NCI-H1092 treated with DMSO at 0.1 percent for 48 hours (cell line): ENCODE measurements at places on chromosomes 13 and 19.

DNA sequence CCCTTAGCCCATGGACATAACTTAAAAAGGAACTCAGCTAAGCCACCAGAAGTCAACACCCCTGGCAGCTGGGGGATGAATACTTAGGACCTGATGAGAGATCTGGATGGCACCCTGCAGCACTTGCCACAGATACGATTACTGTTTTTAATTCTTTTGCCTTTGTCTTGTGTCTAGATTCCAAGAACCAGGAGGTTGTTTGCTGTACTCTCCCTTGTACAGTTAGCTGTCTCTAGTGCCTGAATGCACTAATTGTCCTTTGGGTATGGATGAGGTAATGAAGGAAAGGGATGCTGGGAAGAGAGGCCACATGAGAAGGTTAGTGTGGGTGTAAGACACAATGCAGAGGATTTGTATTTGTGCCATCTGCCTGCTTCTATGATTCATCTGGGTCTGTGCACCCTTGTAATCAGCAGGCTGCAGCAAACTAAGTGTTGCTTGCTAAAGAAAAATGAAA lies 385.8 kb downstream of the KCNRG start:
- no peak for DNase-seq

GRCh38 chr13:70080012-70080411 lies 27.6 kb upstream of the ATXN8OS start:
- DNase-seq: no peak

GRCh38 chr19:52667972-52668371 lies 29.8 kb upstream of the ZNF83 start:
- no peak for DNase-seq

- no peak for DNase-seq
Observed at GRCh38 chr13:97338571-97338970, 95.4 kb upstream of the RAP2A start.

DNA sequence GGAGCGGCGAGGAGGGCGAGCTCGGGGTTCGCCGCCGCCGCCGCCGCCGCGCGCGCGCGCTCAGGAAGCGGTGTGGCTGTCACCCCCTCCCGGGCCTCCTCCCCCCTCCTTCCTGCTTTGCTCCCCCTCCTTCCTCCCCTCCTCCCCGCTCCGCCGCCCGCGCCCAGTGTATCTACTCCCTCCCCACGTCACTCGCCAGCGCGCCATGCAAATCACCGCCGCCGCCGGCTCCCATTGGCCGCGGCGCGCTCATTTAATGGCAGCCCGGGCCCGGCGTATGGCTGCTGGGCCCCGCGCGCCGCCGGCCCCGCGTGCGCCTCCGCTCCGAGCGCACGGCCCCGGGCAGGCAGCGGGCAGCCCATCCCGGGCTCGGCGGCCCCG lies 335 bp upstream of the SOX1 start:
- DNase-seq: peak; percentile 99

- no peak for DNase-seq
Observed at GRCh38 chr13:87498681-87499080, 172.5 kb upstream of the SLITRK5 start.

DNA sequence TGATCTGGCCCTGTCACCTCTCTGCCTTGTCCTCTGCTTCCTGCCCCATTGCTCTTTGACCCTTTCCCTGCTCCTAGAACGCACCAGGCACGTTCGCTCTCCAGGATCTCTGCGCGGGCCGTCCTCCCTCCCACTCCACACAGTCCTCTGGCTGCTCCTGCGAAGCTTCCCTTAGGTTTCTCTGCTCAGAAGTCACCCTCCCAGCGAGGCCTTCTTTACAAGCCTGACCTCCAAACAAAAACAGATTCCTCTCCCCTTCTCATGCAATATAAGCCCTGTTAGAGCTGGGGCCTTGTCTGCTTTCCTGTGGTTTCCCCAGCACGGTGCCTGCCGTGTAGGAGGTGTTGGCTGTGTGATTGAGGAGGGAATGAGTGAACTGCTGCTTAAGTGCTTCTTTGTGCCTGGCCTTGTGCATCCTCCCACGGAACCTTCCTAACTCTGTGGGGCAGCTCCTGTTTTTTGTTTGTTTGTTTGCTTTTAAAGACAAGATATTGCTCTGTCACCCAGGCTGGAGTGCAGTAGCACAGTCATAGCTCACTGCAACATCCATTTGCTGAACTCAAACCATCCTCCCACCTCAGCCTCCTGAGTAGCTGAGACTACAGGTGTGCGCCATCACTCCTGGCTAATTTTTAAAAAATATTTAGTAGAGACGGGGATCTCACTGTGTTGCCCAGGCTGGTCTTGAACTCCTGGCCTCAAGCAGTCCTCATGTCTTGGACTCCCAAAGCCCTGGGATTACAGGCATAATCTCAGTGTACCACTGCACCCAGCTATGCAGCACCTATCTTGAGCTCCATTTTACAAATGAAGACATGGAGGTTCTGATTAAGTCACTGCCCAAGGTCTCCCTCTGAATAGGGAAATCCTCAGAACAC lies 82.0 kb downstream of the SIPA1L3 start:
- no peak for DNase-seq

- DNase-seq: peak; percentile 59
Observed at GRCh38 chr19:485583-486236, 10.6 kb upstream of the MADCAM1 start.

DNA sequence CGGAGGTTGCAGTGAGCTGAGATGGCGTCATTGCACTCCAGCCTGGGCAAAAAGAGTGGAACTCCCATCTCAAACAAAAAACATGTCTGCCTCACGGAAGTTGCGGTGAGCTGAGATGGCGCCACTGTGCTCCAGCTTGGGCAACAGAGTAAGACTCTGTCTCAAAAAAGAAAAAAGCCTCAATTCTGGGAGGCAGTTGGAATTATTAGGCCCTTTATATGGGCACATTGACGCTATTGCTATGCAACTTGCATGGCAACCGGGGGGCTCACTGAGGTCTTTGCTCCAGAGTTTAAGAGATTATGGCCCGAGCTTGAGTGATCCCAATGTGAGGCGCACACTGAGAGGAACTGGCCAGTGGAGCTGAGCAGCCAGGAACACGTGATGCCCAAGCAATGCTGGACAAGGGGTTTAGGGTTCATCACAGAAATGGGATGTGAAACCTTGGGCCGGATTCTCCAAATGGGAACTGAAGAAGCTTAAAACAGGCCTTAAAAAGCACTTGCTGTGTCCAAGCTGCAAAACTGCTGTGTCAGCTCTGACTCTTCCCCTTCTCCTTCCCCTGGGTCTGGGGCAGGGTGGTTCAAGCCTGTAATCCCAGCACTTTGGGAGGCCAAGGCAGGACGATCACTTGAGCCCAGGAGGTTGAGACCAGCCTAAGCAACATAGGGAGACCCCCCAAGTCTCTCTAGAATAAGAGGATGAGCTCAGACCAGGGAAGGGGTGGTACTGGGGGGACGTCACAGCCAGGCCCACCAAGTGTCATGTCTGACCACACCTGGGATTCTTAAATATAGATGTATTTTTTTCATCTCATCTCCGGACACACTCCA lies 2.5 kb downstream of the FTL start:
- no peak for DNase-seq

DNA sequence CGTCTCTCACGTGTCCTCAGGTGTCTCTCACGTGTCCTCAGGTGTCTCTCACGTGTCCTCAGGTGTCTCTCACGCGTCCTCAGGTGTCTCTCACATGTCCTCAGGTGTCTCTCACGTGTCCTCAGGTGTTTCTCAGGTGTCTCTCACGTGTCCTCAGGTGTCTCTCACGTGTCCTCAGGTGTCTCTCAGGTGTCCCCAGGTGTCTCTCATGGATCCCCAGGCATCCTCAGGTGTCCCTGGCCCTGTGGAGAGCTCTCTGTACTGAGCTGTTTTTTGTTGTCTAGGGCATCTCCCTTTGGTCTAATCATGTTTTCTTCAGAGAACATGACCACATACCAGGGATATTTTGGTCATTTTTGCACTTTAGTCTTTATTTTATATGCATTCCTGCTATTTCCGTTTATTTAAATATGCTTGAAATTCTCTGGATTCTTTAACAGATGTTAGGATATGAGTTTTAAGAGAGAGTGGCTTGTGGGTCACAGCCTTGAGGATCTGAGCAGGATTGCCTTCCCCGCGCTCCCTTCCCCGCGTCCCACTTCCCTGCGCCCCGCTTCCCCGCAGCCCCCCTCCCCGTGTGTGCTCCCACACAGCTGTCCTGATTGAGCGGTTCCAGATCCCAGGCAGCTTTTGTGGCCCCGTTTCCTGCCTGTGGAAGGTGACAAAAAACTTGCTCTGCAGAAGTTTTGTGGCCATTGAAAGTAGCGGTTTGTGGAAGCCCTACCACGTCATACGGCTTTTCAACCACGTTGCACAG lies 31.9 kb downstream of the ATP4B start:
- DNase-seq: no peak

DNA sequence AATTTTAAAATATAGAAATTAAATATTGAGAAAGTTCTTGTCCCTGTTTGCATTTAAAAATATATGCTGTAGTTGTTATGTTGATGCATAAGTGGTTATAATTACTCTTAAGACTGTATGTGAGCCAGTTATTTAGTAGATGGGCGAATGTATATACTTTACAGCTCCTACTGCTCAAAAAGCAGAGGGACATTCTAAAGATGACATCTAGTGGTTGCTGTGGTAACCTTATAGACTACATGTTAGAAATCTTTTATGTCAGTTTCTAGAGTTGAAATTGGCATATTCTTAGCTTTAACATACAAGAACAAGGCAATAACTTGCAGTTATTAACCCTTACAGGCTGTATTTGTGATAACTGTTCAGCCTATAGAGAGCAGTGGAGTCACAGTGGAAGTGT lies 160.5 kb downstream of the OLFM4 start:
- DNase-seq: no peak

DNA sequence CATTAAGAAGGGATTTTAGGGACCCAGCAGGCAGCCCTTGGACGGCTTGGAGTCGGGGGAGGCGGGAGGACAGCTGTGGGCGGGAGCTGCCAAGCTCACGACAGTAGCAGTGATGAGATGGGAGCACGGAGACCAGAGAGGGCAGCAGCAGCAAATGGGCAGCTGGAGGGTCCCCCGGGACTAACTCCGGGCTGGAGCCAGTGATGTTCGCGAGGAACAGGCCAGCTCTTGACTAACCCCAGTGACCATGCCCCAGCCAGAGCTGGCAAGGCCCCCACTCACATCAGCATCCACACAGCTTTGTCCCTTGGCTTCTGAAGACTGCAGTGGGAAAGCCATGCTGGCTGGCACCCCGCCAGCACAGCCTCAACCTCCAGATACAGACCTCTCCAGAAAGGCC lies 81.9 kb downstream of the RAB20 start:
- DNase-seq: no peak

- DNase-seq: no peak
Observed at GRCh38 chr13:98343461-98343860, 166.4 kb upstream of the RNF113B start.

DNA sequence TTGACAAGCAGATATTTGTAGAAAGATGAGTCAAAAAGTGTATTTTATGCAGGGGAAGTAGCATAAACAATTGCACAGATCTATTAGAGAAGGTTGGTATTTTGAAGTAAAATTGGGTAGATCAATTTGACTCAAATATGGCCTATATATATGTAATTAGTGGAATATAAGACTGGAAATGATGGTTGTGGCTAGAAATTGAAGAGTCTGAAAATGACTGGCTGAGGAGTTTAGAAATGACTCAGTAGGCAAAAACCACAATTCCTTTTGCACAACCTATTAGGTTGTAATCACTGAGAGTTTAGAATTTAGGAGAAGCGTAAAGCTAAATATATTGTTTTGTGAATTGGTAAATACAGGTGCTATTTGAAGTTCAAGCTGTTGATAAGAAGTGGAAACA lies 622.6 kb upstream of the PCDH20 start:
- DNase-seq: no peak

GRCh38 chr13:108120302-108120701 lies 95.0 kb downstream of the LIG4 start:
- no peak for DNase-seq

DNA sequence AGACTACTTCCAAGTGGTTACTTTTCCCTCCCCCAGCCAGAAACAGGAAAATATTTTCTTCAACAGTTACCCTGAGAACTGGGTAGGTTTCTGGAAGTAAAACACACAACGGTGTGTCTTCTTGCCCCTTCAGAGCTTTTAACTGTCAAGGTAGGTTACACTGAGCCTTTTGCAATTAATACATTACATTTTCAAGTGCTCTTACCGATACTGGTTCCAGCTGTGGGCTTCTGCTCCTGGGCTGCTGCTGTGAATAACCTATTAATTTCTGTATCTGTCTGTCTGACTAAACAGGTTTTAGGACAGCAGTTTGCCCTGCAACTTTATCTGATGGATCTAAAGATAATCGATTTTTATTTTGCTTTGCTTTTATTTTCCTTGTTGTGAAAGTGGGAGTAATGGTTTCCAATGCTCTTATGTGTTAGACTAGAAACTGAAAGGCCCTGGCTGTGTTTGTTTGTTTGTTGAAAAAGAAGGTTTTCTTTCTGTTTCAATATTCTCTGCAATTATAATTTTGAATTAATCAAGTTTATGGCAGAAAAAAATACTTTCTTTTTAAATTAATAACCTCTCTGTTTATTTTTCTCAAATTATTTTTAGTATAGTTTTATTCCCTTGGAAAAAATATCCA lies 196.7 kb upstream of the SLITRK6 start:
- peak; percentile 36 for DNase-seq

GRCh38 chr13:61094865-61095264 lies 320.8 kb downstream of the PCDH20 start:
- DNase-seq: no peak

DNA sequence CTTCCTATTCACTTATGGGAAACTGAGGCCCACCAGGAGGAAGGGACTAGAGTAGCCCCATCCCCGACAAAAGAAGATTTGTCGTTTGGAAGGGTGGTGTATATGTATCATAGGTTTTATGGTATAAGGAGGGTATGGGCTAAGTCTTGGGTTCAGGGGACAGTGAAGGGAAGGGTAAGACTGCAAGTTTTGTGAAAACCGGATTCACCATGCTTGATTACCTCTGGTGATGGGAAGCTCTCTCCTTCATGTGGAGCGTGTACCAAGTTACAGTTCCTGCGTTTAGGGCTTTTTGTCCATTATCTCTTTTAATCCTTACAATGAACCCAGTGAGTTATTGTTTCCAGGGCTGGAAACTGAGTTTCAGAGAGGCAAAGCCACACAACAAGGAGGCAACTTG lies 3.8 kb downstream of the VASP start:
- DNase-seq: no peak

GRCh38 chr19:33343859-33344572 lies 29.5 kb upstream of the CEBPG start:
- DNase-seq: no peak

DNA sequence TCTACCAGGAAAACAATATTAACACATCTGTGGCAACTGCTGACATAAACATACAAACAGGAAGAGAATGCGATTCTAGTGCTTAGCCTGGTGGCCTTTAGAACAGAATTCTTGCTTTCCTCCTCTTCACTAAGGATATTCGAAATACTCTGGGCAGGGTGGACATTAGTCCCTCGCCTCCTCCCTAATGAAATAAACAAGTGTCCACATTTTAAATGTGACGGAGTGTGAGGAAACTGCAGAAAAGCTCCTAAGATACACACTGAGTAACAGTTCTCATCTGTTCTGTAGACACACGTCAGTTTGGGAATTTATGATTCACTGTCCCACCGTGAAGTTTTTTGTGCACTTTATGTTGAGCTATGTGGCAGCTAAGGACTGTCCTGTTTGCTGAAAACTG lies 639 bp downstream of the STARD13 start:
- DNase-seq: no peak

GRCh38 chr13:109715902-109716301 lies 70.5 kb downstream of the IRS2 start:
- no peak for DNase-seq
